CD4-positive, alpha-beta T cell treated with Interleukin-1 beta for 1 hour (primary cell): ENCODE measurements at places on chromosomes 6 and 20.
A peak's percentile ranks its signal among the peaks of the same experiment; 100 is the strongest.

DNA sequence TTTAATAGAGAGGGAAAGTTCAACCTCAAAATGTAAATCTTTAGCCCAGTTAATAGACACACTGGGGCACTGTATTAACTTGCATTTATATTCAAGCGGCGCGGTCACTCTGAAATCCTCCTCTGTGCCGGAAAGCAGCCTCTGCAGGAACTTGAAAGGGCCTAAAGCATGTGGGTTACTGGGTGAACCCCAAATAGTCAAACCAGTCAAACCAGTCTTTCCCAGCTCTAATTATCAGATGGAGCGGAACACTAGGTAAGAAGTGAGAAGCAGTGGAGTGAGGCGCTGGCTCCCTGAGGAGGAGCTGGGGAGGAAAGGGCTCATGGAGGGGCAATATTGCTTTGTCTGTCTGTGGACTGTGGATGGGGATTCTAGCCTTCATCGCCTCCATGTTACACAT is 531.3 kb downstream of the QKI start:
- DNase-seq, result no peak

DNA sequence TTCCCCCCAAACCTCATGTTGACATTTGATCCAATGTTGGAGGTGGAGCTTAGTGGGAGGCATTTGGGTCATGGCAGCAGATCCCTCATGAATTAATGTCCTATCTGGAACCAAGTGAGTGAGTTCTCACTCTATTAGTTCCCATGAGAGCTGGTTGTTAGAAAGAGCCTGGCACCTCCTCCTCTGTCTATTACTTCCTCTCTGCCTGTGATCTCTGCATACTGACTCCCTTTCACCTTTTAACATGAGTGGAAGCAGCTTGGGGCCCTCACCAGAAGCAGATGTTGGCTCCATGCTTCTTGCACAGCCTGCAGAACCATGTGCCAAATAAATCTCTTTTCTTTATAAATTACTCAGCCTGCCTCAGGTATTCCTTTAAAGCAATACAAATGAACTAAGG is 127.3 kb upstream of the RALGAPA2 start:
- no peak for DNase-seq

DNA sequence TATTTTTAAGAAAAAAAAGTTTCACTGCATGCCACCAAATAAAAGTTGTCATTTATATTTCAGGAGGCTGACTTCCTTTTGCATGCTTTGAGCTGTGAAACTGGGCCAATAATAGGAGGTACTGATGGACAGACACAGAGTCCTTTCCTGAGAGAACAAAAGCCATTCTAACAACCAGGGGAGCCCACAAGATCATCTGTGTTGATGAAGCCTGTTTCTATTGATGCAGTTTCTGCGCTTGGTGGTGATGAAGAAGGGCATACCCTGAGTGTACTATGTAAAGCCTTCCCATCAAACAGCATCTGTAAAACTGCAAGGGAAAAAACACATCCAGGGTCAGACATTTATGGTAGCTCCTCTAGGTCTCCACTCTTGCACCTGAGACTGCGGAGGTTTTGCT is 34.8 kb downstream of the ABHD12 start:
- no peak for DNase-seq

DNA sequence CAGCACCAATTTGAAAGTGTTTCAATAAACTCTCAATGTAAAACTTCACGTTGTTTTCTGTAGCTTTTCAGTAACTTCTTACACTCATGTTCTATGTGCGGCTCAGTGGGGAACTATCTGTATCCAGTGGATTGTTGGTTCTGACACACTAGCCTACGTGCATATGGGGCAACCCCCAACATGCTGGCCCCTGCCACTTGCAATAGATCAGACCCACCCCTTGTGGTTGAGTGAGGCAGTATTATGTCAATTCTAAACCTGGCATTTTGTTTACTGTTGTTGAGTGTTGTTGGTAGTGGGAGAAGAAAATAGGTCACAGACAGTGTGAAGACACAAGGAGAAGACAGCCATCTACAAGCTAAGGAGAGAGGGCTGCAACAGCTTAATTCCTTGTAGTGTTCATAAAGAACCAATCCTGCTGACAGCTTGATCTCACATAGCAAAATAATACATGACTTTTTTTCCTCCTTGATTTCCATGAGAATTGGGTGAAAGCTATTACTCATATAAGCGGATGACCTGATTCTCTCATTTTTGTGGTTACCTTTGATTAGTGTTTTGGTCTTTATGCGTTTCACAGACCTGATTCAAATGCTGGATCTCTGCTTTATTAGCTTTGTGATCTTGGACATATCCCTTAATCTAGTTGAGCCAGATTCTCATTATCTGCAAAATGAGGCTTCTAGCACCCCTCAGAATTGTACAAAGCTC is 320.4 kb downstream of the LAMA2 start:
- DNase-seq, result no peak

DNA sequence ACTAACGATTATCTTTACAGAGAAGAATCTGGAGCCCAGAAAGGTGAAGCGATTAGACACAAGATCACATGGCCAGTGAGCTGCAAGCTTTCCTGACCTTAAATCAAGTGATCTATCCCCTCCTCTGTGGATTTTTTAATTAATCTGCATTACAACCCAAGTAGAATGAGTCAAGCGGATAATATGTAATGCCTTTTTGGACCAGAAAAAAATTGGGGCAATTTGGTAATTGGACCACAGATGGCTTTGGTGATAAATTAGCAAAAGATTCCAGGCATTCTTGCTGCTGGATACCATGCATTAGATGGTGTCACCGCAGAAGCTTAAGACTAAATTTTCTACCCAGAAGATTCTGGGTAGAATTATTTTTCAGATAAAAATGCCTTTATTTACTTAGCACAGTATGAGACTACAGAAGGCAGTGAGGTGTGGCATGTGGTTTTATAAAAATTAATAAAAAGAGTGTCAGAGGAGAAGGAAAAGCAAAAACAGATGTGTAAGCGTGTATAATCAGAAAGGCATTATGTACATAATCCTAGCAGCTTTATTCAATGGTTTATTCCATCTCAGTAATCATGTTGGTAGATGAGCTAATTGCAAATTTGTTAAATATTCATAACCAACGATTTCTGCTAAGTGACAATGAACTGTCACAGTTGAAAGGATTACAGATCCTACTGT is 53.9 kb upstream of the PCSK2 start:
- DNase-seq, result no peak

DNA sequence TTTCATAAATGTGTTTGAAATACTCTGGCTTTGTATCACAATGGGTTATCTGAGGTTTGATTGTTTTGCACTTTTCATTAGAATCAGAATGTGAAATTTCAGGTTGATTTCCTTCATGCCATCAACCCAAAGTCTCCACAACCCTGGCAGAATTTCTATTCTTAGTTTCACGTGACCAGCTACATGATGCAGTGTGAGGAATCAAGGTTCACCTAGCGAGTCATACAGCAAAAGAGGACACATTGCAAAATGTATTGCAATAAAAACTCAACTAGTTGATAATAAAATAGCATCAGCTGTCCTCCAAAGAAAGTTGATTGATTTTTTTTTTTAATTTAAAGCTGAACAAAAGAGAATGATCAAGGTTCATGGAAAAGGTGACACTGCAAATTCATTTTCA is 2.2 kb downstream of the HAO1 start:
- DNase-seq, result no peak

DNA sequence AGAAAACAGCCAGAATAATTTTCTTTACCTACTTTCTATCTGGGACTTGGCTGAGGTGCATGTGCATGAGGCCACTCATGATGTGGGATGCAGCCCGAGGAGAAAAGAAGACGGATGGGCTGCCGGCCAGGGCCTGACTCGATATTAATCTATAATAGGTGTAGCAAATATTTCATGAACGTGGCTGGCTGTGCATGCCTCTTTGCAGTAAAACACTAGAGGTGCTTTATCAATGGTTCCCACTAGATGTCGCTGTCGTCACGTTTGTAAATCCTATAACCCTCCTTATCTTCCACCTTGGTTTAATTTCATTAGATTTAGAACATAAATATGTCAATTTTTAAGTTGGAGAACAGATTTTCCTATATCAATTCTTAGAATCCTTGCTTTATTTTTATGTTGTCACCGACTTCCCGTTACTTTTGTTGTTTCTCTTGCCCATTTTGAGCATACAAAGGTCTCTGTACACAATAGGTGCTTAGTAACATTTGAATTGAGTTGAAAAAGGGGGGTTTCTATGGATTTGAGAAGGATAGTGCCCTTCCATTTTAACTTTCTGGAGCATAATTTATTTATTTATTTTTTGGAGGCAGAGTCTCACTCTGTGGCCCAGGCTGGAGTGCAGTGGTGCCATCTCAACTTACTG is 19.6 kb upstream of the FERMT1 start:
- peak; percentile 20 for DNase-seq

DNA sequence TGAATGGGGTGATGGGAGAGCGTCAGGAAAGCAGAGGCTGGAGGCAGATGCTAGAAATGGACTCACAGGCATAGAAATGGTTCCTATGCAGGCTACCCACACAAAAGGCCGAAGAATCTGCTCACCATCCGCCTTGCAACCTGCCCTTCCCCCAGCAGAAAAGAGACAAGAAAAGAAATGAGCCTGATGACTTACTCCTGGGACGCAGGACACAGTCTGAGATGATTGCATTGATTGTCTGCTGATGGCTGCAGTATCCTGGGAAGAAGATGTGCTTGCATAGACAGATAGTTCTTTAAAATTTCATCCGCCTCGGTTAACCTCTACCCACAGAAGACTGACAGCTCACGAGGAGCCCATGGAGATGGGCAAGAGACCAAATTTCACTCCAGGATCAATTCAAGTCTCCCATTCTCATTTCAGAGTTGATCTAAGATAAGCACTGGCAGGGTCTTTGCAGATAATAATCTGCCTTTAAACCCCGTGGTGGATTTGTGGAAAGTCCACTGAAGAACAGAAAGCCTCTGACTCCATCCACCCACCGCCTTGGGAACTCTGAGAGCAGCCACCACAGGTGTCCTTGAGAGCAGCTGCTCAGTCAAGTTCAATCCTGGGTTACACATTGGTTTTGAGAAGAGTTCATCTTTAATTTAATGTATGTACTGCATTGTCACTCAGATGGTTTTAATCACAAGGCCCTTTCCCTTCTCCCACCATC is 7.2 kb downstream of the AGPAT4 start:
- no peak for DNase-seq

- peak; percentile 21 for DNase-seq
Observed at GRCh38 chr6:116564921-116565872, 6.1 kb upstream of the RWDD1 start.

- no peak for DNase-seq
Observed at GRCh38 chr6:115358616-115359015, 702.1 kb downstream of the FRK start.

GRCh38 chr6:75815756-75816155 is 66.7 kb downstream of the MYO6 start:
- DNase-seq, result no peak

GRCh38 chr6:118889163-118889562 is 4.8 kb upstream of the ASF1A start:
- no peak for DNase-seq

DNA sequence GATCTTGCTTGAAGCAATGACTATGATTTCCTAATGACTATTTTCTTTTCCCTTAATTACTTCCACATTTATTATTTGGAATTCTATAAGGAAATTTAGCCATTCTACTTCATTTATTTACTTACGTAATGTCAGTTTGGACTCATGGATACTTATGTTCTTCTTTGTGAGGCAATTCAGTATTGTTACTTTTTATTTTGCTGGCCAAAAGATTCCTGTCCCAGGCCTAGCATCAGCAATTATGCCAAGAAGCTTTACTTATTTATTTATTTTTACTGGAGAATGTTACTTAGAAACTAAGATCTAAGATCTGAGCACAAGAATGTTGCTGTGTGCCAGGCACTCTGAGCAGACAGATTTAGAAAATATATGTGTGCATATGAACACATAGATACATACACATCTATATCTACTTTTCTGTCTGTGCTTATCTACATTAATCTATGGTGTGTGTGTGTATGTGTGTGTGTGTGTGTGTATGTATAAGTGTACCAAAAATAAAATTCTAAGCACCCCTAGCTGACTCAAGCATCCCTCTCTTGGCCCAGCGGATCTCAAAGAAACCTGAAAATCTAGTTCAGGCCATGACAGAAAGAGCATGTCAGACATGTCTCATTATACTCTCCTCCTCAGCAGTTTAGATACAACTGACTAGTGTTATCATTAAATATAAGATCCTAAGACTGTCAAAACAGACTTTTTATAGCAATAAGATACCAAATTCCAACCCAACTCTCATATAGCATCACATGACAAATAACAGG is 640.0 kb upstream of the GJE1 start:
- DNase-seq, result no peak

- DNase-seq, result no peak
Observed at GRCh38 chr6:30670760-30671527, 1.9 kb downstream of the DHX16 start.

- no peak for DNase-seq
Observed at GRCh38 chr20:37274851-37275524, 13.4 kb upstream of the GHRH start.

DNA sequence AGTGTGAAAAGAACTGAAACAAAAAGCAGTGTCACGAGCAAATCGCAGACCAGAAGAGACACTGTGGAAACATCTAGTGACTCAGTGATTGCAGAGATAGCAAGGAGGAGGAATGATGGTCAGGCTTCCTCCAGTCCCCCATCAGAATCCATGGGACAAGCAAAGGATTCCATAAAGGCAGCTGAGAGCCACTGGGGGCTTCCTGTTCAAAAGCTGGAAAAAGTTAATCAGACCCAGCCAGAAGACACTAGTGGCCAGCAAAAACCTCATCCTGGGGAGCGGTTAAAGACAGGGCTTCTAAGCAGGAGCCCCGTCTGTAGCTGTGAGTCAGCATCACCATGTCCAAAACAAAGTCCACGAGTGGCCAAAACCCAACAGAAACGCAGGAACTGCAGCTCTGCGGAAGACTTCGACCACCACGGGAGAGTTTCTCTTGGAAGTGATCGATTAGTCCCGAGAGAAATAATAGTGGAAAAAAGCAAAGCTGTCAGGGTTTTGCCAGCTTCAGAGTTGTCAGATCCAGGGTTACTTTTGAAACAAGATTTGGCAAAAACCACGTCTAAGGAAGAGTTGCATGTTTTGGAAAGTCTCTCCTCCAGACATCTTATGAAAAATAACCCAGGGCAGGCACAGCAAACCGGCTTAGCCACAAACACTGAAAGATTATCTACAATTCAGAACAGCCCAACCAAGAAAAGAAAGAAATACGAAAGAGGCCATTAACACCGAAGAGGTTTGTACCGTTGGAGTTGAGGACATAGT is 51.0 kb downstream of the JAG1 start:
- no peak for DNase-seq

DNA sequence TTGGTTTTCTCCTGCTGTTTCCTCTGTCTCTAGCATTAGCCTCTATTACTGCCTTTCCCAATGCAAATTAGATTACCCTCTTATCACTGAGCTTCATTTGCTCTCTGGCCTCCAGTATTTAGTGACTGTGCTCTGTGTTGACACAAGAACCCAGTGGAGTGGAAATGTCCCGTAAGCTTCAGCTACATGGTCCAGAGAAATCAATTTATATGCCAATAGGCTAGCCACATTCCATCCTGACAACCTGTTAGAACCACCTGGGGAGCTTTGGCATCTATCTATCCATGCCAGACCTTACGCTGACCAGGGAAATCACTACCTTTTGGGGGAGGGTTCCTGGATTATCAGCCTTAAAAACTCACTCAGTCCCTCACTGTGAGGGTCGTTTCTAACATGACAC is 459.6 kb downstream of the UTRN start:
- DNase-seq, result no peak

GRCh38 chr6:39724787-39725631 is at the start of gene KIF6:
KIF6 (minus strand) TSS chr6:39725408; CDS start chr6:39725310, 98 bp downstream.
- peak; percentile 84 for DNase-seq
